NCI-H524 (cell line): ENCODE measurements at places on chromosomes 3 and 15.
A peak's percentile ranks its signal among the peaks of the same experiment; 100 is the strongest.

- DNase-seq: no peak
Observed at GRCh38 chr3:113096188-113096892, 105.6 kb downstream of the GTPBP8 start.

DNA sequence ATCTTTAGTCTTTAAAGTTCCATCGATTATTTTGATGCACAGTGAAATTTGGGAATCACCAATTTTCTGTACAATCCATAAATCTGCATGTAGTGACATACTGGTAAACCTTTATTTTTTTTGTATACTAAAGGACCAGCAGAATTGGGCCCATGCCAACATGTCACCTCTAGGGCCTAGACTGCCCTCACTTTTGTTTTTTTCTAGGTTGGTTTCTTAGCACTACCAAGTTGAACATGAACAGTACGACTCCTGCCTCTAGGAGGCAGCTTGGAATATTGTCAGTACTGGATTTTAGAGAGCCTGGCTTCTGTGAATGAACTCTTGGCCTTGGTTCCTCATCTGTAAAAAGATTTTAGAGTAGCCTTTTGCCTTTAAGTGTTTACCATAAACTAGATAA is 32.3 kb downstream of the NKIRAS1 start:
- no peak for DNase-seq

DNA sequence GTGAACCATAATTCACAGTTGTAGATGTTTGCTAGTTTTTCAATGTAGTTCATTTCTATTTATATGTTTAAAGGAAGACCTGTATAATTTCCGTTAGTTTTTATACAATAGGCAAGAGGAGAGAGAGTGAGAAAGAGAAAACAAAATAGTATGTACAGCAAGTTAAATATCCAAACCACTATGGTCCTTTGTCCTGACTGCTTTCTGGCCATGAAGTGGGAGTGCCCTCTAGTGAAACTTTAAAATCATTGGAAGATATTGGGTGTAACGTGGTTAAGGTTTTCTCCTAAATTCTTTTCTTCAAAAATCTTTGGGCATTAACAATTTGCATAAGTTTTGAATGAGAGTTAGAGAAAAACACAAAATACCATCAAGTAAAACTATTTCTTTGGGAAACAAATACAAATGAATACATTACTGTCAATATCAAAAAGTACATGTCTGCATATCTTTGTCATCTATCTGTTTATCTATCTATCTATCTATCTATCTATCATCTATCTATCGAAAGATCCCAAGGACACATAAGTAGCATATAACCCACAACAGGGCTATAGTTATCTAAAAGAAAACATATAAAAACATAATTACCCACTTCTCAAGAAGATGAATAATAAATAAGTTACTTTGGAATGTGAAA is 534.6 kb upstream of the ATP11B start:
- DNase-seq: peak; percentile 65

- DNase-seq: no peak
Observed at GRCh38 chr3:141699324-141699723, 38.8 kb upstream of the RNF7 start.

DNA sequence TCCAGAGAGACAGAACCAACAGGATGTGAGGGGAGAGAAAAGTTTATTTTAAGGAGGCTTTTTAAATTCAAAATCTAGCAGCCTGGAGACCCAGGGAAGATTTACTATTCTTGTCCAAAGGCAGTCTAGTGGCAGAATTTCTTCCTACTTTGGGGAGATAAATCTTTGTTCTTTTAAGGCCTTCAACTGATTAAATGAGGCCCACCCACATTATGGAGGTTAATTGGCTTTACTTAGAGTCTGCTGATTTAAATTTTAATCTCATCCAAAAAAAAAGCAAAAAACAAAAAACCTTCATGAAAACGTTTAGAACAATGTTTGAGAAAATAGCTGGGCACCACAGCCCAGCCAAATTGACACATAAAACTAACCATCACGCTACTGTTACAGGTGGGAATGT is 41.3 kb downstream of the TMOD3 start:
- no peak for DNase-seq

- DNase-seq: peak; percentile 80
Observed at GRCh38 chr15:72912121-72912520, 128.6 kb upstream of the ADPGK start.
